ENCODE measurements at places on chromosomes 1 and 21.

GRCh38 chr1:156708218-156708661, 2.9 kb upstream of the CRABP2 start:
- DNase-seq = no peak

GRCh38 chr1:234611225-234611846, 1.4 kb upstream of the IRF2BP2 start:
- DNase-seq = peak; percentile 92

DNA sequence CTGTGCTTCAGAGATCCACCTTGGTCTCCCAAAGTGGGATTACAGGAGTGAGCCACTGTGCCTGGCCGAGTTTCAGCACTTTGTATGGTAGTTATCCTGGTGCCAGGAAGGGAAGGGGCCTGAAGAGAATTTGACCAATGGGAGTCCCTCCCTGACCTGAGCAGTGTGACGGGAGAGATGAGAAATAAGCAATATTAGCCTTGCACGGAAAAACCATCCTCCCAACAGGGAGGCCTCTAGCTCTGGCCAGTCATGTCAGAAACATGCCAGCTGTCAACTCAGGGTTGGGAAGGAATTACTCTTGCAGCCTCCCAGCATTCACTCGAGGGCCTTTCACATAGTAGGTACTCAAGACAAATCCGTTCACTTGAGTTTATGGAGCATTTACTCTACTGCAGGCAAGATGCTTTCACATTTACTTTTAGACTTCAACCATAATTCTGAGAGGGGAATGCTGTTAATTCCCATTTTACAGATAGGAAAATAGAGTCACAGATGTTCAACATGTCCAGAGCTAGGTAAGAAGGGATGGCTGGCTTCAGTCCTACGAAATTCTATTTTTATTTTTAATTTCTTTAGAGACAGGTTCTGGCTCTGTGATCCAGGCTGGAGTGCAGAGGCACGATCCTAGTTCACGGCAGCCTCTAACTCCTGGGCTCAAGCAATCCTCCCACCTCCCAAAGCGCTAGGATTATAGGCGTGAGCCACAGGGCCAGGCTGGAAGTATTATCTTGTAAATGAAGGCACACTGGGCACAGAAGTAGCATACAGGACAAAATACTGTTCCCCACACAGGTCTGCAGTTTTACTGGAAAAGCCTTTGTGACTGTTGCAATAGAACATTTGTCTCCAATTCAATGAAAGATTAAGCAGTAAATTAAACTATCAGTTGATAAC, 3.2 kb upstream of the ATP13A2 start:
- DNase-seq = no peak

DNA sequence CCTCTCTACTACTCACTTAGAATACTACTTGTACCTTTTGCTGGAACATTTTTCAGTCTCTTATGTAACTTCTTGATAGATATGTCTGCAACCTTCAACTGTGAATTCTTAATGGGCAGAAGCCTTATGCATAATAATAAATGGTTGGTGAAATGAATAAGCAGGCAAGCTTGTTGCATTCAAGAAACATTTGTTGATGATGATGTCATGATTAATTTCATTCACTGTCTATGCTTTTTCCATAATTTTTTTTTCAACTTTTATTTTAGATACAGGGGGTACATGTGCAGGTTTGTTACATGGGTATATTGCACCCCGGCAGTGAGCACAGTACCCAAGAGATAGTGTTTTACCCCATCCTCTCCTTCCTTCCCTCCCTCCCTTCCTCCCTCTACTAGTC, 48.0 kb downstream of the SIPA1L2 start:
- no peak for DNase-seq

GRCh38 chr1:225004396-225004795, 74.9 kb downstream of the DNAH14 start:
- DNase-seq = peak; percentile 4

DNA sequence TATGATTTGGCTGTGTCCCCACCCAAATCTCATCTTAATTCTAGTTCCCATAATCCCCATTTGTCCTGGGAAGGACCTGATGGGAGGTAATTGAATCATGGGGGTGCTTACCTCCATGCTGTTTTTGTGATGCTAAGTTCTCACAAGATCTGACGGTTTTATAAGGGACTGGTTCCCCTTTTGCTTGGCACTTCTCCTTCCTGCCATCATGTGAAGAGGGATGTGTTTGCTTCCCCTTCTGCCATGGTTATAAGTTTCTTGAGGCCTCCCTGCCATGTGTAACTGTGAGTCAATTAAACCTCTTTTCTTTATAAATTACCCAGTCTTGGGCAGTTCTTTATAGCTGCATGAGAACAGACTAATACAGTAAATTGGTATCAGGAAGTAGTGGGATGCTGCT, 114.1 kb downstream of the ZNF648 start:
- no peak for DNase-seq

DNA sequence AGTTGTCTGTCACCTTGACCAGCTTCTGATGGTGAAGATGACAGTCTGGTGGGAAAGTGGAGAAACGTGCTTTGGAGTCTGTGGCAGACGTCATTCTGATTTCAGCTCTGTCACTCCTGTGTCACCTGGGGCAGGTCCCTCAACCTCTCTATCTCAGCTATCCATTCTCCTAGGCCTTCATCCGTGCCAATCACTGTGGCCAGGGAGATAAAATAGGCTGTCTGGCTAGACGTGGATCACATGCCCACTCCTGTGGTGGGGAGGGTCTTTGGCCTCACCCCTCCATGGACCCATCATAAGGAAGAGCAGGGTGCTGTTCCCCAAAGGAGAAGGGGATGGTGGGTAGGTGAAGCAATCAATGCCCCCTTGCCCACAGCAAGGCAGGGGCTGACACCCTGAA, 140.3 kb downstream of the ACTL8 start:
- DNase-seq = no peak

DNA sequence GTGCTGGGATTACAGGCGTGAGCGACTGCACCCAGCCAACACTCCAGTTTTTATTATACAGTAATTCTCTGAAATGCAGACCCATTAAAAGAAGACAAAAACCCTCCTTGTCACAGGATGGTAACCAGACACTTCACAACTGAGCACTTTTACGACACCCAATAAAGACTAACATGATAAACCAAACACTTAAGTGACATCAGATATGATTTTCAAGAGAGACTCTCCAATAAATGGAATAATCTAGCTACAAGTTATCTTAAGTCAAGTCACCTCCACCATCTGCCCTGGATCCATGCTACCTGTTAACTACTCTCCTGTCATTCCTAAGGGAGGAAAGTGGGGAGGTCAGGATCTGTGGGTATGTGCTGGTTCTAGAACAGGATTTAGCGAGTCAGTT, 5.6 kb downstream of the GNG12 start:
- DNase-seq = no peak

- no peak for DNase-seq
Observed at GRCh38 chr1:11354893-11355553, 82.0 kb downstream of the UBIAD1 start.

DNA sequence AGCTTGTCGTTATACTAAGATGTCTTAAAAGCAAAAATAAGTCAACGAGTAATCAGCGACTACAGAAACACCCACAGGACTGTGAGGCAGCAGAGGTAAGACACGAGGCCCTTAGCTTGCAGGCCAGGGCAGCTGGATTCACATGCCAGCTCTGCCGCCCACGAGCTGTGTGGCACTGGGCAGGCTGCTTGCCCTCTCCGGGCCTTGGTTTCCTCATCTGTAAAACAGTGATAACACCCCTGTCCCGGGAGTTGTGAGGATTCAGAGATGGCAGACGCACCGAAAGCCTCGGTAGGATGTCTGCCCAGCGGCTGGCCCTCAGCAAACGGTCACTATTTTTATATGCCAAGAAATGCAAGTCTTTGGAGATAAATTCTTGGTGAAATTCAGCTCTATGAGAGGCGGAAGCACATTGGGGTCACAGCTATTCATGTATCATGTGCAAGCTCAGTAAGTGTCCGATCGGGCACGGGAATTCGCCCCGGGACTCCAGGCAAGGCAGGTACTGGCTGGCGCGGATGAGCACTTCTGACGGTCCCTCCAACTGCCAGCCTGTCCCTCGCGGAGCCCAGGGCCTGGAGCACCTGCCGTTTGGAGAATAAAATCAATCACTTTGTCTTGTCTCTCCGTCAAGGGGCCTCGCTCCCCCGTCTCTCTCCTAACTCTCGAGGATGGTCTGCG, 1.1 kb downstream of the C2CD2 start:
- peak; percentile 32 for DNase-seq
